ENCODE measurements at places on chromosomes 5 and 9. TPM values are rescaled to one million over a fixed set of nuclear protein-coding genes. Genes with fewer than 3 reads are reported as not detected.
A peak's percentile ranks its signal among the peaks of the same experiment; 100 is the strongest.

DNA sequence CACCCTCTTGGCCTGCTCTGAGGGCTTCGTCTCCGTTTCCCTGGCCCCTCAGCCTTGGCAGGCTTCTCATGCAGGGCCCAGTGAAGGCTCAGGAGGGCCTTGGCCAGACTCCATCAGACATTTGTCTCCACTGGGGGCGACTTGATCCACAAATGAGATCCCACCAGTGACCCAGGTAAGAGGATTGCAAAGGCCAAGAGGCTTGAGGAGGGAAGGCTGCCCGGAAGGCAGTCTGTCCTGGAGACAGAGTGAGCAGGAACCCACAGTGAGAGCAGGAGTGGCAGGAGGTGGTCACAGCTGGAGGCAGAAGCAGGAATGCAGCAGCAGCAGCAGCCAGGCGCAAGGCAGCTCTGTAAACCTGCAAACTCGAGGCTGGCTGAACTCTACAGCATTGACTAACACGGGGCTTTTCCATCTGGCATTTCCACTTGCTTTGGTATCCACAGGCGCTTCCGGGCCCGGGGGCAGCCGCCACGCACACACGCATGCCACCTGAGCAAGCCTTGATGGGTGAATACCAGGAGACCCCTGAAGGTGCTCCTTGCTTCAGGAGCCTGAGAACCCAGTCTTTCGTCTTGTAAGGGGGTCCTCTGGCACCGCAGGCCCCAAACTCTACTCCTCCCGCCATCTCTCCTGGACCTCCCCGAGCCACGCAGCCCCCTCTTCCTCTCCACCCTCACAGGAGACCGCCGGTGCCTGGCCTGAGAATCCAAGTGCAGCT, 14.7 kb downstream of the MGAT1 start:
- peak; percentile 4 for DNase-seq

- DNase-seq, result no peak
Observed at GRCh38 chr5:146793709-146794108, 84.8 kb downstream of the PPP2R2B start.

Gene PTGR1
- total RNA-seq, result 1.7 TPM

Gene MAPK9
- total RNA-seq, result 33.2 TPM

Measured in activated CD8-positive, alpha-beta T cell treated with anti-CD3 and anti-CD28 coated beads for 36 hours (primary cell).